ENCODE measurements at places on chromosomes 3 and 15.

- no peak for DNase-seq
These were observed 59.5 kb downstream of the ERC2 start for GRCh38 chr3:56408761-56409196.

- no peak for DNase-seq
These were observed 18.9 kb downstream of the SRGAP3 start for GRCh38 chr3:9230596-9230995.

GRCh38 chr3:151306168-151306810, 10.3 kb downstream of the GPR87 start:
- no peak for DNase-seq

DNA sequence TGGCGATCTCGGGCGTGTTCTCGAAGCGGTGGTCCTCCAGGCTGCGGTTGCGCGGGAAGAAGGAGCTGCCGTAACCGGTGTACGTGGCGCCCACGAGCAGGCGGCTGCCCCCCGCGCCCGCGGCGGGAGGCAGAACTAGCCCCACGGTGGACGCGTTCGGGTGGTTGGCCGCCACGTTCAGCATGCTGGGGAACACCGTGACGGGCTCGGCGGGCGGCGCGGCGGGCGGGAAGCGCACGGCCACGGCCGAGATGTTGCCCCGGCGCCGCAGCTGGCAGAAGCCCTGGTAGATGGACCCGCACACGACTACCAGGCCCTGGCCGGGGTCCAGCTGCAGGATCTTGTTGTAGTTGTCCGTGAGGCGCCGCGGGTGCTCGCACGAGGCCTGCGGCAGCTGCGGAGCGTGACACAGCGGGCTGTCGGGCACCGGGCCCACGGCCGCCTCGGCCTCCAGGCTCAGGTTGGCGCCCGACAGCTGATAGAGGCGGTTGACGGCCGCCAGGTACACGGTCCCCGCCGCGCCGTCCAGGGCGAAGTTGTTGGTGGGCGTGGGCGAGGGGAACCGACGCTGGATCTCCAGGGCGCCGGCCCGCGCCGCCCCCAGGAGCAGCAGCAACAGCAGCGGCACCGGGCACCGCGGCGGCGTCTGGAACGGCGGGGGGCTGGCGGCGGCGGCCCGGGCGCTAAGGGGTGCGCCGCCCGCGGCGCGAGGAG, 397 bp downstream of the PLXND1 start:
- no peak for DNase-seq

GRCh38 chr3:37521429-37521828, 340.3 kb upstream of the CTDSPL start:
- DNase-seq = no peak

GRCh38 chr3:47019201-47019600, 39.7 kb downstream of the NBEAL2 start:
- no peak for DNase-seq

DNA sequence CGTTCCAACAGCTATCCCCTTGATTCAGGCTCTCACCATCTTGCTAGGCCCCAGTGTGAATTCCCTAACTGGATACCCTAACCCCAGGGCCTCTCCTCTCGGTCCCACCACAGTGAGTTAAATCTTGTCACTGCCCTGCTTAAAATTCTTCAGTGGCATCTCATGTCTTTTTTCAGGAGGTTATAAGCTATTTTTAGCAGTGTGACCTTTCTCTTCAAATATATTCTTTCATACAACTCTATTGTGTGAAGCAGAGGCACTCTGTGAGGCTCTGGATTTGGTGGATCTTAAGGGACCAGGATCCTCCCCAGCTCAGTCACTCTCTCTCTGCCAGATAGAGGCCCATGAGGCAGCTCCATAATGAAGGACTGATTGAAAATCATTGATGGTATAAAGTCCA, 760.4 kb downstream of the NTRK3 start:
- no peak for DNase-seq

DNA sequence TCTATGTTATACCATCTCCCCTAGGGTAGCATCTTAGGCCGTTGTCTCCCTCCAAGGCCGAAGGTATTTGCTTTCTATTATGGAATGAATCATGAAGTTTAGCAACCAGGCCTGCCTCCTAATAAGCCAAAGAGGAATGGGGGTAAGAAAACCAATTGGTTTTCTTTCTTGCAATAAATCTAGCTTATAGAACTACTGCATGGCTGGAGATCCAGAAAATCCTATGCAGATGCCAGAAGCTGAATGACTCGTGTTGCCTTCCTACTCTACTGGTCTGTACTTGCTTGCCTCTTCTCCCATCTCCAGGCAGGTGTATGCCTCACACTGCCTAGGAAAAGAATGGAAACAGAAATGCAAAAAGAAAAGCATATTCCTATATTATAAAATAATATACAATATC, 31.1 kb upstream of the IL16 start:
- no peak for DNase-seq

GRCh38 chr15:51855612-51856011, 26.2 kb downstream of the TMOD3 start:
- DNase-seq = no peak

- DNase-seq = no peak
These were observed 15.7 kb upstream of the RBP1 start for GRCh38 chr3:139555249-139555648.

GRCh38 chr15:89628806-89629715, 26.2 kb downstream of the KIF7 start:
- DNase-seq = no peak

Data from CD8-positive, alpha-beta memory T cell (primary cell).